ENCODE measurements at places on chromosomes 5 and 9.

- no peak for DNase-seq
These were observed 295.8 kb downstream of the DMRTA1 start for GRCh38 chr9:22742401-22742800.

GRCh38 chr5:51380603-51381207 is 2.5 kb upstream of the ISL1 start:
- DNase-seq, result no peak

DNA sequence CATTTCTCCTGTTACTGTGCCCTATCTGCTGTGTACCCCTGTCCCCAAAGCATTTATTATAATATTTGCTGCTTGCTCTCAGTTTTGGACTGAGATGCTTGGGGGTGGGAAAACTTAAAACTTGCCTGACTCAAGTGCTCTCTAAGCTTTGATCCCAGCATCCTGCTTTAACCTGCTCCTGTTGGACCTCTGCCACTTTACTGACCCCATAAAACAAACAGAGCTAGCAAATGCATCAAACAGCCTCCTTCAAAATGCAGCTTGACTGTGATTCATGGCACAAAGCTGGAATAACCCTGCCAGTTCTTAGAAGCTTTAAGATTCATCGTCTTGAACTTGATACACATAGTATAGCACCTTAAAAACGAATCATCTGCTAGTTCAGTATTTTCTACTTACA is 212.5 kb downstream of the DEPDC1B start:
- no peak for DNase-seq

DNA sequence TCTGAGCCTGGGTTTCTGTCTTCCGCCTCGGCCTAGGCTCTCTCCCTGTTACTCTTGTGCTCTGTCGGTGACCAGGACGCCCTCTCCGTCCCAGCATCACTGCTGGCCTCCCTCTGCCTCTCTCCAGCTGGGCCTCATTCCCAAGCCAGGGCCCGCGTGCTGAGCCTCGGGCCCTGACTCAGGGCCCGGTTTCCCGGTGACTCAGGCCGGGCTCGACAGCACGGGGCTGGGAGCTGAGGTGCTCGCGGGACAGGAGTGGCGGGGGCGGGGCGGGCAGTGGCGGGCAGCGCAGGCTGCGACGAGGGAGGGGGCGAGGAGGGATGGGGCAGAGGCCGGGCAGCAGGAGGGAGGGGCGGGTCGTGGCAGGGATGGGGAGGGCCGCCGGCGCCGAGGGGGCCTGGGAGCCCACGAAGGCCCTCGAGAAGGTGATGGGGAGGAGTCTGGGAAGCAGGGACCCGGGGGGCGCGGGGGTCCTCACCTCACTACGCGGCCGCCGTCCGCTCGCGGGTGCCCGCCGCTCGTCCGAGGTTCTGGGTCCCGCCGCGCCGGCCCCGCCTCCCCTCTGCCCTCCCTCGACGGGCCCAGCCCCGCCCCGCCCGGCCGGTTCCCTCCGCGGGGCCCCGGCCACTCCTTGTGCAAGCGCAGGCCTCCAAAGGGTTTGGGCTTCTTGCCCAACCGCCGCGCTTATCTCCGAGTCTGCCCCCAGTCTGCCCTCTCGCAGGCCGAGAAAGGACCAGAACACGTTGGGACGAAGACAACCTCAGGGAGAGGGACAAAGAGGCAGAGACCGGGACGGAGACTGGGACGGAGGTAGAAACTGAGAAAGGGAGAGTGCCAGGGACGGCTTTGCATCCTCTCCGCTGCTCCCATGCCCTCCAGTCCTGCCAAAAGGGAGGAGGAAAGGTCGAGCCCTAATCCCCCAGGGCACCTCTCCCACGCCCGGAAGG is at the start of gene ARAP3:
ARAP3 (minus strand) TSS at position 536 of the 947 bp plus-strand sequence. CDS start 1,744 bp downstream, outside the sequence.
- no peak for DNase-seq

- no peak for DNase-seq
These were observed 75.8 kb downstream of the MACROH2A1 start for GRCh38 chr5:135323227-135323626.

DNA sequence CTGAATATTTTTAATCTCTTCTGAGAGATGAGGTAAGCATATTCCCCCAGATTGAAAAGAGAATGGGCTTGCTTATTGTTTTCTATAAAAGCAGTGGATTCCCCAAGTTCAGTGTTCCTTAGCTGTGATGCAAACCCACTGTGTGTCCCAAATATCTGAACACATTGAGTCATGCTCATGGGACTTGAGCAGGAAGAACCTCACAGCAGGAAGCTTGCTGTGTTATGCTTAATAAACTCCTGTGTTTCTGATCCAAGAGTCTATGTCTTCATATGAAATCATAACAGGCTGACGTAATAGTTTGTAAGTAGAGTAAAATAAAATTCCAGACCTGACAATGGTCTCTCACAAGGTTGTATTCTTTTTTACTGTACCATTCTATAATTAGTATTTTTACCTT is 24.8 kb upstream of the LOX start:
- DNase-seq, result no peak

DNA sequence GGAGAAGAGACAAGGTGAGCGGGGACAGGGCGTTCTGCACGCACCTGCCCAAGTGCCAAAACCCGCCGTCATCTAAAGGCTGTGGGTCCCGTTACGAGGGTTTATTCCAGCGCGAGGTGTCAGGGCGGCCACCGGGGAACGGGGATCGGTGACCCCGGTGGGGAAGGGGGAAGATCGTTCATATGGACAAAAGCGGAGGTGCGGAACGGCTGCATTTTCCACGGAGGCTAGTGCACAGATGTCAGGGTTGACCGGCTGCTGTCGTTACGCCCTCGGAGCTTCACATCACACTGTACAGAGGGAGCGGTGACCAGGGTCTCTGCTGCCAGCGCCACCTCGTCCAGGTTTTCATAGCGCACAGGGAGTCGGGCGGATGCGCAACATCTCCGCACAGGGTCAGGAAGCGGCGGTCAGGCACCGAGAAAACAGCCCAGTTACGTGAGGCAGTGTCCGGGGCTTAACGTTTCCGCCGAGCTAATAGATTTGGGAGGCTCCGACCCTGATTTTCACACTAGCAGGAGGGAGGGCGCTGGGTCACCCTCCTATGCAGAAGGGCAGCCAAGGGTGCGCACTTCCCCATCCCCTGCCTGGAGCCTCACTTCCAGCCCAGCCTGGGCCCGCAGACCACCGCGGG is 13.5 kb downstream of the BTNL9 start:
- no peak for DNase-seq

- DNase-seq, result no peak
These were observed 27.5 kb upstream of the SYK start for GRCh38 chr9:90774071-90774470.

- DNase-seq, result no peak
These were observed 19.5 kb downstream of the BTNL9 start for GRCh38 chr5:181059297-181060230.

DNA sequence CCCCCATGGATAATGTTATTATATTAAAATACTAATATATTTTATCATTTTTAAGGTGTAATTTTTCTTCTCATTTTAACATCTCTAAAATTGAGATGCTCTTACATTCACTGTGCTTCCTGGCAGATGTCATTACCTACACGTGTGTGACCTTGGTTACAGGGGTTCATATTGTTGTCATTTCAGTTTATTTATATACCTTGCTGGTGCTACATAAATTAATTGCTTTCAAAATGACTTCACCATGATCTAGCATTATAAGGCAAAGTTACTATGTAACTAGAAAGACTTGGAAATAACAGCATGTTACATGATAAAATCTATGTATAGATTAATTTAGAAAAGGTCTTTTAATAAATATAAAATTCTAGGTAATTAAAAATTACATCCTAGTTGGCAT is 60.9 kb downstream of the ARHGEF28 start:
- DNase-seq, result no peak

GRCh38 chr5:32092938-32093812 is 80.9 kb downstream of the GOLPH3 start:
- DNase-seq, result peak; percentile 23

DNA sequence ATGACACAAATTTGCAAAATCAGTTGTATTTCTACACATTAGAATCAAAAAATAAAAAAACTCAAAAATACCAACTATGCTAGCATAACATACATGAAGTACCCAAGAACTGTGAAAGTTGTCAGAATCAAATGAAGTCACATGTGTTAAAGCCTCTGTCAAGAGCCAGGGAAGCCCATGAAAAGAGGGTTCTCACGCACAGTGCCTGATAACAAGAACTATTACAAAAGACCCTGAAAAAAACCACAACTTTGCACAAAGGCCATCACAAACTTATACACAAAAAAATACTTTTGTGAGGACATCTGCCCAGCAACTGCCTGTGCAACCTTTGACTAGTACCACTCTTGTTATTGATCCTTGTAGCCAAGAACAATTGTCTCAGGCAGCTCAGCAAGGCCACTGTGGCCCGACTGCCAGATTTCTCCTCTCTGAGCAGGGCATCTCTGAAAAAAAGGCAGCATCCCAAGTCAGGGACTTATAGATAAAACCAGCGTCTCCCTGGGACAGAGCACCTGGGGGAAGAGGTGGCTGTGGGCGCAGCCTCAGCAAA is 28.9 kb upstream of the HNRNPA0 start:
- no peak for DNase-seq

DNA sequence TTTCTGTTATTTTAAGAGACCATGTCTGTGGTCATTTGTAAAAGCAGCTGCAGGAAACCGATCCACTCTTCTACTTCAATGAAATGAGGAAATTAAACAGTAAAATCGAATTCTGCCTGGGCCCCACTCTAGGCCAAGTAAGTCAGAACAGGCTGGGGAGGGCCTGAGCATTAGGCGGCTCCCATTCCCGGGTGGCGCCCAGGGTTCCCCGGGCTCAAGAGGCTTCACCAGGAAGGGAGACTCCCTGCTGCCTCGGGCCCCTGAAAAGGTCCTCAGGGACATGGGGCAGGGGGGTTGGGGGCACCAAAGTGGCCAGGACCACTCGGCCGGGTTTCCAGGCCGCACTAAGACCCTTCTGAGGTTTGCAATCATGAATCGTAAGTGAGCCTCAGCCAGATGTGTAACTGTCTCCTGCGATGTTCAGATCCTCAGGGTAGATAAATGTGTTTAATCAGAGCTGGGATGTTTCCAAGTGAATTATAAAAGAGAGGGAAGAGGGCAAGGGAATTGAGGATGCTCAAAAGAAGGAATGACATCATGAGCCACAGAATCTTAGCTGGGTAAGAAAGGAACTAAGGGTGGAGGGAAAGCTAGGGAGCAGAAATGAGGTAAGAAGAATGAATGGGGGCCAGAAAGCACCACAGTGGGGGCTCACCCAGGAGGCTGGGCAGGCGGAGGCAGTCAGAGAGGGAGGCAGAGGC is 24.6 kb downstream of the MED10 start:
- no peak for DNase-seq

GRCh38 chr9:4691795-4692194 is 12.4 kb downstream of the CDC37L1 start:
- no peak for DNase-seq

DNA sequence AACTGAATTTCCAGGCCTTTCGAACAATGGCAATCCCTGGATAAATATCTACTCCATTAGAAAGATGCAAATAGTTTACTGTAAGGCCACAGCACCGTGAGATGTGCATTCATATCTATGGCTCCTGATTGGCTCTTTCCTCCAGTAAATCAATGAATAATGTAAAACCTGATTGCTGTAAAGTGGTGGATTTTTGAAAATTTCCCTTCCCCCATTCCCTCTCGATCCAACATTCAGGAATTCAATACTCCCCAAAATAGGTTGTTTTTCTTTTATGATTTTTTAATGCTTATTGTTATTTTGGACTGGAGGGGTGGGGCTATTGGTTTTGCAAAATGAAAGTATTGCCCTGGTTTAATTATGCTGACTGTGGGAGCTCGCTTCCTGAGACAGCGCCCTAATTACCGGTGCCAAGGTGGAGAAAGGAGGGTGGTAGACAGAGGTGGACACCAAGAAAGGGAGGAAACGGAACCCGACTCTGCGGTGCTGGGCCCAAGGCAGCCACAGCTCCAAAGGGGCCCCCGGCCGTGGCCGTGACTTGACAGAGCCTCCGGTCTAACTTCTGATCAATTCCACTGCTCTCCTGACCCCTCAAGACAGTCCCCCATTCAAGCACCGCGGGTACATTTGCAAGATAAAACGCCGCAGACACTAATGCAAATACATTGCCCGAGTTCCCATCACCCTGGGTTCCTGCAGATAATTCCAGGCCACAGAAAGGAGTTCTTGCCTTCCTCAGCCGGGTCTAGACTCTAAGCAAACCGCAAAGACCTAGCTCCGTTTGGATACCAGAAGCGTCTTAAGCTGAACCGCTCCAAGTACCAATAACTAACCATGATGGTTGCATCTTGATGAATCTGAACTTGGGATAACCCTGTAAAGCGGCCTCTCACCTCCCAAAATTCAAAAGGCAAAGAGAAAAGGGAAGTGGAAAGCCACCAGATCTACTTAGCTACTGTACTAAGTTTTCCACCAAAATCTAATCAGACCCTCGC is 211.2 kb downstream of the MEF2C start:
- no peak for DNase-seq

DNA sequence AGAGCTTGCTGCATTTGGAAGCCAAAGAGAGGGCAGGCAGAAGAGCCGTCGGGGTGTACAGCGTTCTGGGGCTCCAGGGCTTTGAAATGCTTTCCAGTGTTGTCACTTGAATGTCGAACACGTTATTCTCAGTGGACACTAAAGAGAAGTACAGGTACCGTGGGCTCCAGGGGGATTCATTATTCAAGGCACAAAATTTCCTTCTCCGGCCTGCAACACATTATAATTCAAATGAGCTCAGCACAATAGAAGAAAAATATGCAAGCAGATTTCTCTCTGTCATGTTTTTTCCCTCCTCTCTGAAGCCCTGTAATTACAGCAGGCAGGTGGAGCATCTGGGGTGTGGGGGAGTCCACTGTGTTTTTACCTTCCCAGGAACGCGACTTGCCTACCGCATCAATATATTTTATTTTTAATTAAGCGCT is 293.1 kb downstream of the ZSWIM6 start:
- no peak for DNase-seq

GRCh38 chr5:173638126-173639040 is 21.9 kb upstream of the BOD1 start:
- DNase-seq, result no peak

DNA sequence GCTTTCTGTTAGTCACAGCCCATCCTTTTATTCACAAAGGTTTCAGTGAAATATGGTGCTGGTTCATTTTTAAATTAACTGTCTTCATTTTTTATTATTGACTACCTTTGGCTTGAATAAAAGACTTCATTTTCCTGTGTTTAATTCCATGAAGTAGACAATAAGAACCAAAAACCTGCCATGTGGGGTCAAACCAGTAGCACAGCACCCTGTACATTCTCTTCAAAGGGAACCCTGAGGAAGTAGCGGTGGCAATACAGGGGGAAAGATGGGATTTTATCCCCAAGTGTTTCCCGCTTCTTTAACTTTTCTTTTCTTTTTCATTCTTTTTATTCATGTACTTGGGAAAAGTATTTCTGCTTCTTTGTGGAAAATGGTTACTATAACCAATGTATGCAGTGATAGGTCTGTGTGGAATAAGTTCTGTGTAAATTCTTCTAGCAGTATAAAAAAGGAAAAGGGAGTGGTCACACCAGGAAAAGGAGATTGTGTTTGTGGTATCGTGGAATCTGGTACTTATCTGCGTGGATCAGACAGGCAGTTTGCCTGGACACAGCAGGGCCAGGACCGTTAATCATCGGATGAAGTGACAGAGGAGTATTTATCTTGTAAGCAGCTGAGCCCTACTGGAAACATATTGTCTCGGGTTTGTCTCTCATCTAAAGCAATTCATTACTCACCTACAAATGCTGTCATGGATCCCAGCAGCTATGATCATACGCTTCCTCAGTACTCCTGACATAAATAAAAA is 94.2 kb downstream of the PPIC start:
- no peak for DNase-seq

All from stimulated activated CD8-positive, alpha-beta memory T cell treated with anti-CD3 and anti-CD28 coated beads, Interleukin-4, amount 100 ng/mL, for 1 hour (primary cell).